ENCODE measurements at places on chromosomes 13 and 19. TPM values are rescaled to one million over a fixed set of nuclear protein-coding genes. Genes with fewer than 3 reads are reported as not detected.

The SIGLECL1 gene
- total RNA-seq, result not detected

The MAG gene
- not detected for total RNA-seq

The WTIP gene
- 38.6 TPM for total RNA-seq

The ZNF560 gene
- 0.72 TPM for total RNA-seq

The EBI3 gene
- total RNA-seq, result not detected

The TSHZ3 gene
- 1.7 TPM for total RNA-seq

The KPTN gene
- total RNA-seq, result 5.5 TPM

The C19orf38 gene
- total RNA-seq, result 1.7 TPM

The MRI1 gene
- 57.1 TPM for total RNA-seq

The VMAC gene
- 3.1 TPM for total RNA-seq

The APOC1 gene
- 4.3 TPM for total RNA-seq

All from tracheal epithelial cell (primary cell).